ENCODE measurements at places on chromosomes 3 and 15. TPM values are rescaled to one million over a fixed set of nuclear protein-coding genes. Genes with fewer than 3 reads are reported as not detected.

GRCh38 chr3:44411031-44411645 is 66.3 kb downstream of the ZNF445 start:
- no peak for DNase-seq
- H3K4me1 ChIP-seq, result no peaks in the 10 kb centered on the region
- no peaks in the 10 kb centered on the region for H3K27me3 ChIP-seq

- peaks cover 16% of the 10 kb centered on the region for H3K4me1 ChIP-seq
- no peak for DNase-seq
- no peak overlapping the region for H3K27ac ChIP-seq
- no peaks in the 10 kb centered on the region for H3K27me3 ChIP-seq
- no peak overlapping the region for H3K4me3 ChIP-seq
- no peaks in the 10 kb centered on the region for H3K36me3 ChIP-seq
These were observed 8.9 kb upstream of the SEMA5B start for GRCh38 chr3:123036352-123037014.

DNA sequence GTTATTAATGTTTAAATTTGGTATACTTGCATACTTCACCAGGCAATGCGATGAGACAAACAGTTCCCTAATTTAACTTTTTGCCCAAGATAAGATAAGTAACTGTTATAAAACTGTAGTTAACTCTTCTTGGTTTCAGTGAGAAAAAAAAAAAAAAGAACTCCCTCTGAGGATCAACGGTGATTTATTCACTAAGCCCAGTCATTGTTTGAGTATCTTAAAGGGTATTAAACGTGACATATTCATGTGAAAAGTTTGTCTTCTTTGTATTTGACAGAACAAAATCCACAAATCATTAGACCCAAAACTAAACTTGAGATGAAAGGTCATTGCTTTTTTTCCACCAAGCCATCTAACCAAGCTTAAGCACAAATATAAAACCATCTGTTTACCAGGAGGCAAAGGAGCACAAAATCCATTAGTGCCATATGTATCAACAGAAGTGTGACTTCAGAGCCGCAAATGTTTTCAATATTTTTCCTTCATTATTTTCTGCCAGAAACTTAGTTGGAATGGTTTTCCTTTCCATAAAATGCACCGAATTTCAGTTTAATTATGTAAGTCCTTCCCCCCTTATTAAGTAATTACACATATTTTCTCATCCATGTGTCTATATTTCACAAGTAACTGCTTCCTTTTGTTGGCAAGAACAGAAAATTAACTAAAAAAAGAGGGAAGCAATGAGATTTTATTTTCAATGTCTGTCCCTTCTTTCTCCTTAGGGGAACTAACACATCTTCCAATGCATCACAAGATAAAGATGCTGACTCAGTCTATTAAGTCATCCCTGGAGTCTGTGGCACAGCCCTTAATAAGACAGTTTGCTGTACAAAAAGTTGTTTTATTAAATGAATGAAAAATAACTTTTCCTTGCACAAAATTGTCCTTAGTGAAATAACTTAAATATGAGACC is 92.2 kb upstream of the RAP2B start:
- H3K4me3 ChIP-seq, result no peak overlapping the region
- no peaks in the 10 kb centered on the region for H3K27me3 ChIP-seq

The CHDH gene
- 12.3 TPM for total RNA-seq

The TTC21A gene
- 7.4 TPM for total RNA-seq

The NR2E3 gene
- 0.61 TPM for total RNA-seq

The FBLN2 gene
- total RNA-seq, result 25.4 TPM

Measured in upper lobe of left lung (tissue), 6 donors.